ENCODE measurements at places on chromosomes 2 and 18.

GRCh38 chr18:49359732-49360444, 100.6 kb downstream of the DYM start:
- H3K4me1 ChIP-seq, result no peaks in the 10 kb centered on the region
- H3K27ac ChIP-seq, result no peak overlapping the region
- H3K27me3 ChIP-seq, result no peaks in the 10 kb centered on the region
- H3K4me3 ChIP-seq, result no peak overlapping the region
- H3K36me3 ChIP-seq, result peaks cover 8% of the 10 kb centered on the region

DNA sequence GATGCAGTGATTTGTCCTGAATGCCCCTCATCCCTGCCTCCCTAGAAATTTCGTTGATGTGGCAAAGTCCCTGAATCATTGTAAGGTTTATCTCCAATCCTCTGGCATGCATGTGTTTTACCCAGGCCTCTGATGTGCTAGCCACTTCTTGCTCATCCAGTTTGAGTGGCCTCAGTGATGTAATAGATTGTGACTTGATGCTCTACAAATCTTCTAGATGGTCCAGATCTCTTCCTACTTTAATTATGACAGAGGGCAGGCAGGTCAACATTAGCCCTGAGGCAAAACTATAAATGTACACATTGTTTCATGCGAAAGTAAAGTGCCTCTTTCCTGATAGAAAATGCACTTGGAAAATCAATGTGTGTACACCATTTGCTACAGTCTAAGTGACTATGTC, 54.5 kb downstream of the LONRF2 start:
- H3K4me3 ChIP-seq, result no peak overlapping the region
- H3K27ac ChIP-seq, result no peak overlapping the region
- H3K27me3 ChIP-seq, result no peaks in the 10 kb centered on the region
- no peaks in the 10 kb centered on the region for H3K4me1 ChIP-seq

DNA sequence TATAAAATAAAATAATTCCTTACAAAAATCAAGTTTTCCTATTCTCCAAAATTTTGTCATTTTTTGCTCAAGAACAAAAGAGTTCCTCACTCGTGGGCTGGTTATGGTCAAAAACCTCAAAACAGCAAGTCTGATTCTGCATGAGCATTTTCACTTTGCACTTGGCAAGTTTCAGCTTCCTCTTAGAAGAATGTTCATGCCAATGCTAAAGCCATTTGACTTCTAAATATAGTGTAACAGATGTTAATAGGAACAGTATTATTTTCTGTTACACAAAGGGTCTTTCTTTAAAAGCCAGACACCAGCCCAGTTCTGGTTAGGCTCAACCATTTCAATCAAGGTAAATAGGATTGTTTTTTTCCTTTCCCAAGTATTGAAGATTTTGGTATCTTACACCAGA, 261.3 kb upstream of the CCDC68 start:
- H3K27ac ChIP-seq, result no peak overlapping the region
- H3K4me3 ChIP-seq, result no peak overlapping the region
- H3K27me3 ChIP-seq, result no peaks in the 10 kb centered on the region
- no peaks in the 10 kb centered on the region for H3K36me3 ChIP-seq

DNA sequence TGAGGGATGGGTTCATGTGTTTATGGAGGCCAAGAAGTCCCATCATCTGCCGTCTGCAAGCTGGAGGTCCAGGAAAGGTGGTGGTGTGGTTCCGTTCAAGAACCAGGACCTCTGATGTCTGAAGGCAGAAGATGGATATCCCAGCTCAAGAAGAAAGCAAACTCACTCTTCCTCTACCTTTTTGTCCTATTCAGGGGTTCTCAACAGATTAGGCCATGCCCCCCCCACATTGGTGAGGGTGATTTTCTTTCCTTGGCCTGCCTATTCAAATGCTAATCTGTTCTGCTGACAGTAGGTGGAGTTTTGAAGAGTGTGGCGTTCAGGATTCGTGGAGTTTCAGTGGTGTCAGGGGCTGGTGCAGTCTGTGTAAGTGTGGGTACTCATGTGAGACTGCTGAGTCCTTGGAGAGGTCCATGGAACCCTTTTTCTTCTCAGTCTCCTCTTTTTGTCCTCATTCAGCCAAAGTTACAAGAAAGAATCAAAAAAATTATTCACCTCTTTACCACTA, 5.9 kb downstream of the MSL3B start:
- no peak for DNase-seq
- H3K4me1 ChIP-seq, result no peaks in the 10 kb centered on the region
- no peak overlapping the region for H3K4me3 ChIP-seq
- H3K27me3 ChIP-seq, result no peaks in the 10 kb centered on the region

GRCh38 chr2:28406276-28407096, 13.8 kb downstream of the FOSL2 start:
- DNase-seq, result no peak
- H3K27ac ChIP-seq, result no peak overlapping the region
- no peaks in the 10 kb centered on the region for H3K4me1 ChIP-seq
- no peaks in the 10 kb centered on the region for H3K27me3 ChIP-seq
- peaks cover 54% of the 10 kb centered on the region for H3K36me3 ChIP-seq

GRCh38 chr2:52084759-52085158, 1052.8 kb upstream of the NRXN1 start:
- no peaks in the 10 kb centered on the region for H3K36me3 ChIP-seq
- DNase-seq, result no peak
- no peak overlapping the region for H3K4me3 ChIP-seq
- H3K27me3 ChIP-seq, result no peaks in the 10 kb centered on the region

DNA sequence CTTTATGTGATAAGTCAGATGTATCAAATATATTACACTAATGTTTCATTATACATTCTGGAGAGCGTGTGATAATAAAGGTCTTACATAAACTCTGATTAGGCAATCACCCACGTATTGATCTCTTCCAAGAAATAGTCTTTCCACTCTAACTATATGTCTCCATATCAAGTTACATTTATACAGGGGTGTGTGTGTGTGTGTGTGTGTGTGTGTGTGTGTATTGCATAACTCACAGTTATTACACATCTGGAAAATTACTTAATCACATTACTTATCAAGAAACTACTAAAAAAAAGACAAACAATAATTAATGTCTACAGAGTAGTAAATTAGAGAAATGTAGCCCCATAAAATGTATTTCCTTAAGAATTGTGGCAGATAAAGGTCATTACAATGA, 339.8 kb downstream of the CDH19 start:
- no peaks in the 10 kb centered on the region for H3K27me3 ChIP-seq
- H3K36me3 ChIP-seq, result no peaks in the 10 kb centered on the region
- no peak overlapping the region for H3K27ac ChIP-seq
- no peaks in the 10 kb centered on the region for H3K4me1 ChIP-seq
- no peak overlapping the region for H3K4me3 ChIP-seq

DNA sequence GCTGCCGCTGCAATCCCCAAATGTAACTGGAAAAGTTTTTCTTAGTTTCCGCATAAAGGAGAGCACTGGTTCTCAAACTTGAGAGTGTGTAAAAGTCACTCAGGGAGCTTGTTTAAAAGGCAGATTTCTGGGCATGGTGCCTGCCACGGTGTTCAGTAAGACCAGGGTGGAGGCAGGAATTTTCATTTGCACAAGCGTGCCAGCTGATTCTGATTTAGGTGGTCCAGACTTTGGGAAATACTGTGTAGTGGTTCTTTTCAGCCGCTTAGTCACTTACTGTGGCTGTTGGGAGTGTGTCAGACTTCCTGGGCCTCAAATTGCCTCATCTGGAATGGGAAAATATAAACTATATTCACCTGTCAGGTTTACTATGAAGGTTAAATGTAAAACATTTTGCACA, 788 bp downstream of the ARMC9 start:
- H3K4me3 ChIP-seq, result peak overlapping the region; percentile 88
- H3K27ac ChIP-seq, result no peak overlapping the region
- peaks cover 12% of the 10 kb centered on the region for H3K36me3 ChIP-seq
- H3K4me1 ChIP-seq, result peaks cover 4% of the 10 kb centered on the region
- DNase-seq, result no peak

DNA sequence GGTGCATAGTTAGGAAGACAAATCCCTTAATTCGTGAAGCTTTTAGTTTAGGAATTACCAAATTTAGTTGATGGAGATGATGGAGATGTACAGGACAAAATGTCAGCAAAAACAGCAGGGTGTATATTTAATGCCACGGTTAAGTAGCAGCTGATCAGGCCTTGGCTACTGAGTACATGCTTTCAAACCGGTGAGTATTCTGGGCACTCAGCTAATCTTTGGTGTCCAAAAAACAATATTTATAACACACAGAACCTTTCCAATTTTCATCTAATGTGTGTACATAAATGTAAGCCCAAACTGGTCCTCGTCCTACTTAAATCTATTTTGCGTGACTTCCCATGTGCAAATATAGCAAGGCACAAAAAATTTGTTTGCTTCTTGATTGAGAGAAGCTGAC, 703.4 kb upstream of the LINC00305 start:
- H3K4me1 ChIP-seq, result no peaks in the 10 kb centered on the region
- no peak for DNase-seq
- H3K36me3 ChIP-seq, result no peaks in the 10 kb centered on the region
- no peak overlapping the region for H3K27ac ChIP-seq

- H3K4me3 ChIP-seq, result no peak overlapping the region
- no peak for DNase-seq
- H3K36me3 ChIP-seq, result no peaks in the 10 kb centered on the region
- no peak overlapping the region for H3K27ac ChIP-seq
- no peaks in the 10 kb centered on the region for H3K27me3 ChIP-seq
- peaks cover 4% of the 10 kb centered on the region for H3K4me1 ChIP-seq
Measured at GRCh38 chr2:60964651-60965498, 52.6 kb upstream of the PEX13 start.

GRCh38 chr2:72524071-72524470, 301.8 kb downstream of the EXOC6B start:
- H3K27me3 ChIP-seq, result no peaks in the 10 kb centered on the region
- H3K36me3 ChIP-seq, result no peaks in the 10 kb centered on the region

All from endodermal cell (in vitro differentiated cells).